ENCODE measurements at places on chromosomes 7 and 10.

DNA sequence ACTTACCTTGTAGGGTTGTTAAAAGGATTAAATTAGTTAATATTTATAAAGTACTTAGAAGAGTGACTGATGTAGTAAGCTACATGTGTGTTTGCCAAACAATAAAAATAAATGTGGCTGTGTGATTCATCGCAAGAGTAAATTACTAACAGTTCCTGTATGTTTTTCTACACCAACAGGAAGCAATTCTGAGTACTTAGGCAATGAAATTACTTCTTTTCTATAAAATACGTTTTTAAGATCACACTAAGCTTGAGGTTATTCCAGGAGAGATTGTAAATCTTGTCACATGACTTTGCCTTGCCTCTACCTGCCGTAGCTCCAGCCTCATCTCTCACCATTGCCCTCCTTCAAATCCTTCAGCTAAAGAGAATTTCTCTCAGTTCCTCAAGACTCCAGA is 18.1 kb upstream of the GSTK1 start:
- no peak for DNase-seq

- no peak for DNase-seq
Observed at GRCh38 chr7:20311743-20312042, 19.0 kb upstream of the ITGB8 start.

DNA sequence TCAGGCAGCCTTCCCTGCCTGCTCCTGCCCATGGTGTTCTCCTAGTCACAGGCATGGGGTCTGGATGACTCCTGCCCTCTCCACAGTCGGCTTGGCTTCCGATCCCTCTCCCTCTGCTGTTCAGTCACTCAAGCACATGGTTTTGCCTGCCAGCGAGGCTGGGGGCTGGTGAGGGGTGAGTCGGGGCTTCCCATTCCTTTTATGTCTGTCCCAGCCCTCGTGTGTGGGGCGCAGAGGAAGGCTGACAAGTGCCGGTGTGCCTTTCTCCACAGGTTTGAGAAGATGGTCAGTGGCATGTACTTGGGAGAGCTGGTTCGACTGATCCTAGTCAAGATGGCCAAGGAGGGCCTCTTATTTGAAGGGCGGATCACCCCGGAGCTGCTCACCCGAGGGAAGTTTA is 40.1 kb downstream of the TACR2 start:
- no peak for DNase-seq

DNA sequence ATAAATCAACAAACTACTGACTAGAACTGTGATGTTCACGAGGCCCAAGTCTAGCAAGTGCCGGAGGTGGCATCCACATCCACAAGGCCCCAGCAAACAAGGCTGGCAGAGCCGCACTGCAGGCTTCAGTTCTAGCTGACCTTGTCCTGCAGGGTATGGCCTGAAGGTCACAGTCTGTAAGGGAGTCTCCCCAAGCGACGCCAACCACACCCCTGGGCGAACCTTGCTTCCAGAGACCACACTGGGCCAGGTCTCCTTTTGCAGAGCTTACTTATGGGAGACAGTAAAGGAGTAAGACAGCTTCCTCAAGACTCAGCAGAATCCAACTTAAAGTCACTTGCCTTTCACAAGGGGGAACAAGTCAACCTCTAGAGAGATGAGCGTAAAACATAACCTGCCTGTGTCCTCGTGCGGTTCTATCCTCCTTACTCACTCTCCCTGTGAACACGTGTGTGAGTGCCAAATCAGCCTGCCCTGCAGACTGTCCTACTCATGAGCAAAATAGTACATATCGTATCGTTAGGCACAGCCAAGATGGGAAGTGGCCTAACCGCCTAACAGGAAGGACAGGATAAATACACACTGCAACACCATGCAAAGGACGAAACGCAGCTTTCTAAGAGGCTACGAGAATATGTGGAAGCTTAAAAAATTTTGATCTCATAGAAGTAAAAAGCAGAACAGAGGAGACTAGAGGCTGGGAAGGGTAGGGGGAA is 22.7 kb downstream of the FAM53B start:
- no peak for DNase-seq

DNA sequence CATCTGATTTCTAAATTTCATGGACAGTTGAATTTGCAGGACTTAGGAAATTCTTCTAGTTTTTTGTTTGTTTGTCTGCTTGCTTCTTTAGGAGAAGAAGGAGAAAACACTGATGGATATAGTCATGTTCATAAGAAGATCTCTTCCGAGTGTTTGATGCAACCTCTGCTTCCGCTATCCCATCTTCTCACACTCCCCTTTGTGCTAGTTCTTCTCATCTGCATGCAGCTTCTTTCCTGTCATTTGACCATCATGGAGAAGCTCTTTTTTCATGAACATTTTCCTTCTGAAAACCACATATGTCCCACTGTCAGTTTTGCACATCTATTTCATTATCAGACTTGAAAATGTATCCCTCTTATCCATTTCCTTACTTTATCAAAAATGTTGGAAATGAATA is 346.9 kb upstream of the PRKCQ start:
- no peak for DNase-seq

GRCh38 chr7:106957766-106958165 is 86.7 kb upstream of the PRKAR2B start:
- DNase-seq: no peak

DNA sequence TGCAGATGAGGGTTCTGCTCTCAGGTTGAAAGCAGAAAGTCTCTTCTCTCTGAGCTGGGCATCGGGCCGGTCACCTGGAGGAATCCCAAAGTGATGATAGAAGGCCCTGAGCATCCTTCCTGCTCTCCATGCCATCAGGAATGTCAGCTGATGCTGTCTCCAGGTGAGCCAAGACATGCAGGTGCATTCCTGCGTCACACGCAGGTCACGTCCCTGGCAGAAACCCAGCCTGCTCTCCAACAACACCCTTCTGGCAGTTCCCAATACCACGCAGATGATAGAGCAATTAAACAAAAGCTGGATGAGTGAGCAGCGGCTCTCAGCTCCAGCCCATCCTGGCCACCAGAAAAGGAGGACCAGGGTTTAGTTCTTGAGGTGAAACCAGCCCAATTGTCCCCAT is 6.9 kb upstream of the WIPI2 start:
- no peak for DNase-seq

- DNase-seq: no peak
Observed at GRCh38 chr7:2713370-2713769, 25.4 kb downstream of the AMZ1 start.

- DNase-seq: no peak
Observed at GRCh38 chr10:25232204-25232603, 57.4 kb downstream of the GPR158 start.

DNA sequence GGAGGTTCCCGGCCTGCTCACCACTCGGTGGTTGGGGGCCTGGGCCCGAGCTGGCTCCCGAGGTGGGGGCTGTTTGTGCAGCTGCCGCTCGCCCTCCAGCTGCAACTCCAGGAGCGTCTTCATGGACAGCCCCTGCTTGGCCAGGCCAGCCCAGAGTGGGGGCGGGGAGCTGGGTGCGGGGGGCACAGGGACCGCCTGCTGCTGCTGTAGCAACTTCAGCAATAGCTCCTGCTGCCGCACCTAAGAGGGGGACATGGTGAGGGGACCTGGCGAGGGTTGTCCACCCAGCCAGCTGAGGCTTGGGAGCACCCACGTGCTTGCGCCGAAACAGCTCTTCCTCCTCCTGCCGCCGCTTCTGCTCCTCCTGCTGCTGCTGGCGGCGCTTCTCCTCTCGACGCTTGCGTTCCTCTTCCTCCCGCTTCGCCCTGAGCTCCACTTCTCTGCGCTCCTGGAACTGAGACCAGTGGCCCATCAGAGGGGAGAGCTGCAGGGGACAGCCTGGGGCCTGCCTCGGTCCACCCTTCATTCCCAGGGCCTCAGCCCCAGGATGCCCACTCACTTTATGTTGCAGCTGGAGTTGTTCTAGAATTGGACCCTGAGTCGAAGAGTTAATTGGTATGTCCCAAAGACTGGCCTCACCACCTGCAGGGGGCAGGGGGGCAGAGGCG is 9.6 kb downstream of the GNB2 start:
- DNase-seq: no peak

DNA sequence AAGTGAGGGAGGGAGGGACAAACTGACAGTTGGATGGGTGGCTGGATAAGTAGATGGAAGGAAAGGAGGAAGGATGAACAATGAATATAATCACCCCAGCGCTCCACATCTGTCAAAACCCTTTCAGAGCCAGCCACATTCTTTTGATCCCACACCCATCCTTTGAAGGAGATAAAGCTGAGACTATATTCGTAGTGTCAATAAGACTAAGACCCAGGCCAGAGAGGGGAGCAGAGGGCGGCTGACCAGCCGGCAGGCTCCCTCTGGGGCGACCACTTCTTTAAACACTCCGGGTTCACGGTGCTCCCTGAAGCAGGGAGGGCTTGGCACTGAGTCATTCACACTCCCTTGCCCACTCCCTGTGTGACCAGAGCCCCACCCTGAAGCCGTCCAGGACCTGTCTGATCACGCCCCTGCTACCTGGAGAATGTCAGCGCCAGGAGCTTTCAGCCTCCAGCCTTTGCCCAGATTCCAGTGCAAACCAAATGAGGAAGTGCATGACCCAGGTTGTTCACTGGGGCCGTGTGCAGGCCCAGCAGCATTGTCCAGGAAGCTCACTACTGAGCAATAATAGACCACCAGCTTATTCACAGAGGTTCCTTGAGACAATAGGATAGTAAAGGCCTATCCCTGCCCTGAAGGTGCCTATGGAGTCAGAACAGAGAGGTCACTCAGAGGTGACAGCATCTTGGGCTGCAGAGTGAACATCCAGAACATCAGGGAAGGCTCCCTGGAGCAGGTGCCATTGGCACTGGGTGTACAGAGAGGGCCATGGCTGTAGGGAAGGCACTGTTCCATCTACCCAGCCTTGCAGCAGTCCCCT is 34.4 kb downstream of the UNC5B start:
- DNase-seq: no peak

- peak; percentile 53 for DNase-seq
Observed at GRCh38 chr7:12291870-12292269, 80.8 kb downstream of the TMEM106B start.

DNA sequence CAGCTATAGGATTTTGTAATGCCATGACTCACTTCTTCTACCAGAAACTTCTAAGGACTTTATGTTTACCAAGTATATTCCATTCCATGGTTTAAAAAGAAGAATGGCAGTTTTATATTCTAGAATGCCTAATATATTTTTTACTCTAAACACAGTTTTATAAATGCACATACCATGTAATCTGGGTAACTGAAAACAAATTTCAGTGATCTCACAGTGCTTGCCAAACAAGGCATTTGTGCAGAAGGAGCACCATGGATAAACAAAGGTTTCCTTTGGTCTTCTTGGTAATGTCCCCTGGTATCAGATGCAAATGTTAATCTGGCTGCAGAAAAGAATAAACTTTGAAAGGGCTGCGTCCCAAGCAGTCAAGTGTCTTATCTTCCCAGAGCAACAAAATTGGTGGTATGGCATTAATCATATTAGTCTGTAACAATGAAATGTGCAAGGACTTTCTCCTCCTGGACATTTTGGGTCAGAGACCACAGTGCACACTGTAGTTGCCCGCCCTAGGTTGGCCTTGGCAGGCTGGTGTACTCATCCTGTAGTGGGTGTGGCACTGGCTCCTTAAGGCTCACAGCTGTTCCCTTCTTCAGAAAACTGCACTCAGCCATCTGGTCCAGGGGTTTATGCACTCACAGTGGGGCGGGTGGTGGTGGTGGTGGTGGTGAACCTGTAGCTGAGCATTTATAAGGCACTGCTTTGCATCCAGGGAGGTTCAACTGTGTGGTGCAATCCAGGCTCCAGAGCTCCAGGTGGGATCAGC is 56.7 kb downstream of the LAMB4 start:
- no peak for DNase-seq

GRCh38 chr7:37344886-37345579 is 103.6 kb downstream of the ELMO1 start:
- no peak for DNase-seq

DNA sequence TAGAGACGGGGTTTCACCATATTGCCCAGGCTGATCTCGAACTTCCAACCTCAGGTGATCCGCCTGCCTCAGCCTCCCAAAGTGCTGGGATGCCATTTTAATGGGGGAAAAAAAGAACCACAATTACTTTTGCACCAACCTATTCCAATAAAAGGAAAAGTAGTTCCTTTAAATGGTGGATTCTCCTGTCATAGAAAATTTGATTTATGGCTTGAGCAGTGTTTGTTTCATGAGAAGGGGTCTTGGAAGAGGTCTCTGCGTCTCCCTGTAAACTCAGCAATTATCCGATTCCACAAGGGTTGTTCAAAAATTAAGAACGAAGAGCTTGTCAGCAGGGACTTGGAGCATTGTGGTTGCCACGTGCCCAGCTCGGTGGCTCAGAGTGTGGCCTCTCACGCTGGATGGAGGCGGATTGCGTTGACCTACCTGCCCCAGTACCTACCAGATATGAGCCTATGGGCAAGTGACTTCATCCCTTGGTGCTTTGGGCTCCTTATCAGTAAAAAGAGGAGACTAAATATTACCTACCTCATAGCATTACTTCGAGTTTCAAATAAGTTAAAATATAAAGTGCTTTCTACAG is 2.8 kb upstream of the TRIP6 start:
- no peak for DNase-seq

DNA sequence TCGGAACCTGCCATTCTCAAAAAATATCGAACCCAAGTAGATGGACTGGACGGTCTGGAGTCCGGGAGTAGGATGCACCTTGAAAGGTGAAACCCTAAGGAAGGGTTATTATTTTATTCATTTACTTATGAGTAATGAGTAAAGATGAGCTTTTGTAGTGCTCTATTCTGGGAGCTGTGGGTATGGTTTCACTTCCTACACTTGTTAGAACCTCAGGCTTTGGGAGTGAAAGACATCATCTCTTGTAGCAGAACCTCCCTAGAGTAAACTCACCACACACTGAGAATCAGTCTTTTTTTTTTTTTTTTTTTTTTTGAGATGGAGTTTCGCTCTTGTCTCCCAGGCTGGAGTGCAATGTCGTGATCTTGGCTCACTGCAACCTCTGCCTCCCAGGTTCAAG is 389.4 kb upstream of the AUTS2 start:
- DNase-seq: no peak

DNA sequence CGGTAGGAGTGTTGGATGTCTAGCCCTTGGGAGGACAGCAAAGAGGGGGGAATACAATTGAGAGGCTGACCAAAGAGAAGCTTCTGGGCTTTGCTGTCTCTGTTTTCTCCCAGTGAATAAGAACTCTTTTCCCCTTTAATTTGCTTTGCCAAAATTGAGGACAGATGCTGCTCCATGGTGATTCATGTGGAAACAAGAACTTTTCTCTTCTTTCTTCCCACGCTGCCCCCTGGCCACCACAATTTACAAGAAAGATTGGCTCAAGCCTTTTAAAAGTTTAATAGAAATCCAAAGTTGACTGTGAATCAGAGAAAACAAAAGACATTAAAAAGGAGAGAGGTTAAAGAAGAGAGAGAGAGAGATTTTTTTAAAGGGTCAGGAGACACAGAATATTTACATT is 49.0 kb downstream of the PRR15 start:
- DNase-seq: no peak

DNA sequence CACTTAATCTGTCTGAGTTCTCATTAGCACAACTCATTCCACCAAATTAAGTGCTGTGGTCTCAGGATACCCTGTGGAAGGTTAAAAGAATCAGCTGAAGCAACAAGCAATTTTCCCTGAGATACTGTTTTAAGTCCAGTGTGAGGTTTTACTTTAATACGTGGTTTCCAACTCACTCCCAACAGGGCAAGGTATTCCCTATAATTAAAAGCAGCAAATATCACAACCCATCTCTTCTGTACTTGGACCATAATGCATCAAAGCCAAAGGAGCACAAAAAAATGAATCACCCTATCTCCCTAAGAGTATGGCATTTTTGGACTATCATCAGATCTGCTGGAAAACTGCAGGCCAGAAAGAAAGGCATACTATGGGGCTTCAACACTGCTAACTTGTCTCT is 4.9 kb downstream of the CADPS2 start:
- DNase-seq: peak; percentile 31
